ENCODE measurements at places on chromosomes 7 and 10.

- DNase-seq: peak; percentile 76
These were observed 183.3 kb downstream of the STK31 start for GRCh38 chr7:23893176-23893941.

- DNase-seq: no peak
These were observed 60.6 kb downstream of the C1GALT1 start for GRCh38 chr7:7242899-7243298.

DNA sequence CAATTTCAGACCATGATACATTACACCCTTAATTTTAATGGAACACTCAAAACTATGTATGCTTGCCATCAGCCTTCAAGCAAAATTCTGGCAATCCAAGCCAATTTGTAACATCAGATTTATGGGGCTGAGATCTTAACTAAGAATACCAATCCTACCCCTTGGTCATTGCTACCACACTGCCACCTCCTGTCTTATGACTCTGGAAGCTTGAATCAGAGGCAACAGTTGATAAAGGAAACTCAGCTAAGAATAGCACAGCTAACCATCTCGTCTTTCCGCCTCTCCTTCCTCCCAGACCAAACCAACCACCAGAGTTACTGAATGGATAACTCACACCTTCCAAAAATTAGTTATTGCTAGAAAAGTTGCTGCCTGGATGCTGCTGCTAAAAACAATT, 7.4 kb downstream of the IGF2BP3 start:
- DNase-seq: no peak

GRCh38 chr10:33930079-33930478, 595.6 kb upstream of the NRP1 start:
- DNase-seq: no peak

DNA sequence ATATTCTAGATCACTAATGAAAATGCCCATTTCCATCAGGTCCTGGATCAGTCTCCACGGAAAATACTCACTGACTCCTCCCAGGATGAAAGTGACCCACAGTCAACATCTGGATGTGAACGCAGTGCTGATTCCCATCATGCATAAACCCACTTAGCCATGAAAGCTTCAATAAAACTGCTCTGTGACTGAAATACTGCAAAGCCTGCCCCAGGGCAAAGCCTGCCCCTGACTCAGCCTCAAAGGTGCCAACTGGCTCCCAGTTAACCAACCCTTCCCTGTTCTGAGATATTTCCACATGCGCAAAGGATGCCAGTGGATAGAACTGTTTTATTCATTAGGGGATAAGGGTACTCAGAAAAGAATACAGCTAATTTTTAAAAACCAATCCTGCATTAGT, 24.0 kb downstream of the OSBPL3 start:
- DNase-seq: no peak

DNA sequence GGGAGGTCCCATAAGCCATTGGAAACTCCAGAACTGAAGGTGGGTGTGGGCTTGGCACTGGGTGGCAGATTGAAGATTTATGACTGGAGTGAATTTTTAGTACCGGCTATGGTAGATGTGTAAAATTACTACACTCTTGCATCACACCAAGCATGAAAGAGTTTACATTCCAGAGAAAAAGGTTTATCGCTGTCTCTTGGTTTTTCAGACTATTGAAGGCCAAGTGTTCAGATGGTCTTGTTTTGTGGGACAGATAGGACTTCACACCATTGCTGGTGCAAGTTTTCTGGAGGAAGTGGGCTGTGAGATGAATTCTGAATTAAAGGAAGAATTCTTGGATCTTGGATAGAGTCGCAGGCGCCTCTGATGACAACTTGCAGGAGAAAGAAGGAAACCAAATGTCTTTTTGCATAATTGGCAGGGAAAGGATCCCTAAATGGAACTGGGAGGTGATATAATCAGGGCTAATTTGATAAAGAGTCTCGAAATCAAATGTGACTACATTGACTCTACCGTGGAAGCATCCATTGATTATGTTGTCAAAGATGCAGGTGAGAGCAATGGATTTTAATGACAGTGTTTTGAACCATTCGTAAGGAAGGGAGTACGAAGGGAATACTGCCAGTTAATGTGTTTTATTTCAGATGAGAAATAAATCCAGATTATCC, 14.2 kb upstream of the NMT2 start:
- DNase-seq: no peak

DNA sequence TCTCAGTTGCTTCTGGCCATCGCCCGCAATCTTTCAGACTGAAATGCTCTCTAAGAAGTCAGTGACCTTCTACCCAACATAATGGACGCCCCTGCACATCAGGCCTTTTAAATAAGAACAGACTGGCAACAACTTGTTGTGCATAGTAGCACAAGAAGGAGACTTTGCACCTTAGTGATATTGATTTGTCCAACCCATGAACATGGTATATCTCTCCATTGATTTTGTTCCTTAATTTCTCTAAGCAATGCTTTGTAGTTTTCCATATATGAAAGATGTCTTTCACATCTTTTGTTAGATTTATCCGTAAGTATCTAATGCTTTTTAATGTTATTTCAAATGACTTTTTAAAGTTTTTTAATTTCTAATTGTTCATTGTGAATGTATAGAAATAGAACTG, 4.3 kb downstream of the IL15RA start:
- no peak for DNase-seq

DNA sequence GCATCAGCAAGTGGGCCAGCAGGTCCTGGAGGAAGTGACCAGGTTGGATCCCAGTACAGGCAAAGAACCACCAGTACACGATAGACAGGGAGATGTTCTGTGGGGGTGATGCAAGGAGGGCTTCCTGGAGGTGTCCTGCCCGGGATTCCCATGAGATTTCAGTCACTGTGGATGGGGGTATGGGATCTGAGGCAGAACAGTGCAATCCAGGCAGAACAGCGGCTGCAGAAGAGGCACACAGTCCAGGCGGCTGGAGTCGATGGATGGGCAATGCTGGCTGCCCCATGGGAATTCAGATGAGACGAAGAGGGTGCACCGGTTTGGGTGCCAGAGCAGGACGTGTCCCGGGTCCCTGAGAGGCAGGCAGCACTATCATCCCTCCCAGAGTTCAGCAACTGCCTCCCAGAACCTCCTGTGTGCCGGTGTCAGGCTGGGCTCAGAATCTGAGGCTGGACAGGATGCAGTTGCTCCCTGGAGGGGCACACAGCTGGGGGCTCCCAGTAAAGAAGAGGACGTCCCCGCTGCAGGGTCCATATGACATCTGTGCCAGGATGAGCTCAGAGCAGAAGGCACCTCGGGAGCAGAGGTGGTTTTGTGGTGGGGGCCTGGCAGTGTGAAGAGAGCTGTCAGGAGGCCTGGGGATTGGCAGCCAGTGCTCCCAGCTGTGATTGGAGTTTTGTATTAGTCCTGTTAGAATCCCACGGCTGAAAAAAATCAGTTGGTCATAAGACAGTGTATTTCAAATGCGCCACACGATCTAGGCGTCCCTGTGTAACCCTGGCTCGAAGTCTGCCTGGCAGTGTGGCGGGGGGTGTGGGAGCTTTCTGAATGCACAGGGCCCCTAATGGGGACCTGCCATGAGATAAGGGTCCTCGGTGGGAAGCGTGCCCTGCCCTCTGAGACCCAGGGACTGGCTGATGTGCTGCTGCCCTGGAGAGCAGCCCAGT, 3.2 kb downstream of the KNDC1 start:
- no peak for DNase-seq

- DNase-seq: no peak
These were observed 107.3 kb upstream of the PDCD4 start for GRCh38 chr10:110764378-110764777.

GRCh38 chr10:78664929-78665553, 403.7 kb upstream of the ZMIZ1 start:
- no peak for DNase-seq

DNA sequence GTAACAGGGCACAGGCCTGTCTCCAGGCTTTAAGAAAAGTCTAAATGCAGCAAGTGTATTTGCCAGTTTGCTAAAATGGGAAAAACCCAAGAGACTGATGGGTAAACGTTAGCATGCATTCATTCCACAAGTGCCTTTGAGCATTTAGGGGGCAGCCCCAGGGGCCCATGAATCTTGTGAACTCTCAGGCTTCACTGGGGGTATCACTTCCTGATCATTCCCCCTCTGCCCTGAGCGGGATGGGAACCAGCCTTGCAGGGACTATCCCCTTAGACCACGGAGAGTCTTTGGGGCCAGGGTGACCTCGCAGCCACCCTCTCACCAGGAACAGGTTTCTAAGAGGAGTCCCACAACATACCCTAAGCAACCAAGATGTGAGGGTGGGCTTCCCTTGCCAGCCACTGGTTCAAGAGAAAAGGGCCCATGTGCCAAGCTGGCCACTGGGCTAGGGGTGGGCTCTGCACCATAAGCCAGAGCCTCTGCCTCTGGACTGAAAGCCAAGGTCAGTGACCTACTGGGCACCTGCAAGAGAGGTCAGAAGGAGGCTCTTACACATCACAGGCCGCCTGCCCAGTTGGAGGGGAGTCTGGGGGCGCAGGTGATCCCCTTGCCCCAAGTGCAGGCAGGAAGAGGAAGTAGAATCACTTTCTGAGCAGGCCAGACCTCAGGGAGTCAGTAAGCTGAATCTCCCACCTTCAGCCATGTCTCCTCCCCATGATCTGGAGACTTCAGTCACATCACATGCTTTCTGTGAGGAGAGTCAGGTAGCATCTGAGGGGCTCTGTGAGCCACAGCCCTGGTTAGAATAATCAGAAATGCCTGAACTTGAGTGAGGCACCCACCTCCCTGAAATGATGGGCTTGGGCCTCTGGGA, 75.0 kb downstream of the C10orf105 start:
- DNase-seq: no peak

- no peak for DNase-seq
These were observed 40.2 kb downstream of the PKD1L1 start for GRCh38 chr7:47907981-47908616.

GRCh38 chr7:105808703-105809590, 67.5 kb downstream of the ATXN7L1 start:
- DNase-seq: no peak

GRCh38 chr10:69742928-69743602, 58.6 kb upstream of the COL13A1 start:
- peak; percentile 61 for DNase-seq

DNA sequence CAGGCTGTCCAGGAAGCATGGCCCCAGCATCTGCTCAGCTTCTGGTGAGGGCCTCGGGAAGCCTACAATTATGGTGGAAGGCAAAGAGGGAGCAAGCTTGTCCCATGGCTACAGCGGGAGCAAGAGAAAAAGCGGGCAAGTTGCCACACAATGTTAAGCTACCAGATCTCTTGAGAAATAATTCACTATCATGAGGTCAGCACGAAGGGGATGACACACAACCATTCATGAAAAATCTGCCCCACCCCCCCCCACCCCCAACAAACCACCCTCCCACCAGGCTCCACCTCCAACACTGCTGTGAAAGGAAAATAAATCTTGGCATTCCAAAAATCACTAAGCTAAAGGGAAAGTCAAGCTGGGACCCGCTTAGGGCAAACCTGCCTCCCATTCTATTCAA, 545.8 kb upstream of the NRP1 start:
- no peak for DNase-seq

DNA sequence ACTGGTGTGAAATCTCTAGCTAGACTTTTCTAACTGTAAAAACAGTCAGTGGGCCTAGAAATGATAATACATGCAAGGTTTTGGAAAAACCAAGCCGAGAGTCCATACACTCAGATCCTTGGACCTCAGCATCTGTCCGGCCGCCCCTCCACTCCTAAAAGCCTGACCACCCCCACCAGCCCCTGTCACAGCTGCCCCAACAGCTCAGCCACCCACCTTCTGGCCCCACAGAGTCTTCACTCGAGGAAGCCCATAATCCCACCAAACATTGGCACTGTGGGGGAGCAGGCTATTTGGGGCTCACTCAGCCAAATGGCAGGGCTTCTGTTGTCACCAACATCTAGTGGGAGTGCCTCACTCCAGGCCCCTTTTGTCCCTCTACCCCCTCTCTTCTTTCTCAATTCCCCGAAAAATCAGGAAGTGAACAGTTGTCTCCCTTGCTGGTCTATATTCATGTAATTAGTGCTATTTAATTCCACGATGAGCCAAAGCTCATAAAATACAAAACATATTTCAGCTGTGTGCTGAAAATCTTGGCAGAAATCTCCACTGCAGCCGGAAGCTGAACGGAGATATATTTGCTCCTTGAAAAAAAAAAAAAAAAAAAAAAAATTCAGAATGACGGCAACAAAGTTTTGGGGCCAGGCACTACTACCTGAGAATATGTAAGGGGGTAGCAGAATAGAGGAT, 55.5 kb downstream of the PLXNA4 start:
- no peak for DNase-seq

- no peak for DNase-seq
These were observed 127.3 kb upstream of the HABP2 start for GRCh38 chr10:113425541-113425951.

GRCh38 chr7:150801946-150802771, 1.6 kb downstream of the TMEM176A start:
- DNase-seq: no peak

GRCh38 chr10:33381451-33382215, 47.2 kb upstream of the NRP1 start:
- no peak for DNase-seq

DNA sequence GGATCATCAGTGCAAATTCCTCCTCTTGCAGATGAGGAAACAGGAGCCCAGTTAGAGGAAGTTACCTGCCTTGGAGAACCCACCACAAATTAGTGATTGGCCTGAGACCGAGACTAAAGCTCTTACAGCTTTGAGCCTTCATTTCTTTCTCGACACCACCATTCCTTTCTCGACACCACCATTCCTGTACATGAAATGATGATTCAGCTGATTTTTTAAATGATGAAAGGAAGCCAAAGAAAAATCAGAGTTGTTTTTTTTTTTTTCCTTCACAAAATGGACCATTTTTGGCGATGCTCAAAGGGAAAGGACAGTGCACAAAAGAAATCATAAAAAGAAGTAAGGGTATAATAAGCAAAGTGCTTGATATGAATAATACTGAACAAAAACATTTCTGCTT, 1080.2 kb upstream of the AUTS2 start:
- DNase-seq: no peak

GRCh38 chr10:114343623-114344505, 60.4 kb downstream of the AFAP1L2 start:
- no peak for DNase-seq

DNA sequence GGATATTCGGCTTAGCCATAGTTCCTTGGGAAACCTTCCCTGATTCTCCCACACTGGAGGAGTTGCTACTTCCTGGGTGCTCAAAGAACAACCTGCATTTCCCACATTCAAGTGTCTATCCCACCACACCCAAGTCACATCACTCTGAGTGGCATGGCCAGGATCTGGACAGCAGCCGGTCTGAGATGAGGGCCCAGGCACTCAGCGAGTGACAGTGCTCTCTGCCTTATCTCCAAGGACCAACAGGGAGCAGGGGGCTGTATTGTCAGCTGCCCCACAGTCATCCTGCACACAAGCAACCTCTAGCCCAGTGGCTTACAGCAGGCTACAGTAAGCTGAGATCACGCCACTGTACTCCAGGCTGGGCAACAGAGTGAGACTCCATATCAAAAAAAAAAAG, 16.1 kb upstream of the SLC18A3 start:
- DNase-seq: no peak
